ENCODE measurements at places on chromosomes 2 and 18.

- DNase-seq, result no peak
Observed at GRCh38 chr2:137507237-137507636, 457.0 kb upstream of the HNMT start.

DNA sequence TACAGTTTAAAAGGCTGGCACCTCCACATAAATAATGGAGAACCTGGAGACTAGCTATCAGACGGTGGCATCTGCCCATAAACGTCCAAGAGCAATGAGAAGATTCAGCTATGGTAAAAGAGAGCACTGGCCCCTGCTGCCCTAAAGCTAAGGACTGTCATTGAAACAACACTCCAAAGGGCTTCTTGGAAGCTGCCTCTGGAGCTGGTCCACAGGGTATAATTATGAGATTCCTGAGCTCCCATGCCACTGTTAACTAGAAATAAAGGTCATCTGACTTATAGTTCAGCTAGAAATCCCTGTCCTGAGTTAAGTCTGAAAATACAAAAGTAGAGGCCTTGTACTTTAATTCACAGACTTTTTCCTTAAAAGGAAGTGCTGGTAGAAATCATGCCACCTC lies 39.9 kb upstream of the RBMS1 start:
- no peak for DNase-seq

- no peak for DNase-seq
Observed at GRCh38 chr2:201977651-201978050, 56.0 kb upstream of the FZD7 start.

- DNase-seq, result no peak
Observed at GRCh38 chr18:79424008-79424565, 28.4 kb downstream of the NFATC1 start.

- no peak for DNase-seq
Observed at GRCh38 chr2:189791338-189792042, 7.2 kb downstream of the PMS1 start.

DNA sequence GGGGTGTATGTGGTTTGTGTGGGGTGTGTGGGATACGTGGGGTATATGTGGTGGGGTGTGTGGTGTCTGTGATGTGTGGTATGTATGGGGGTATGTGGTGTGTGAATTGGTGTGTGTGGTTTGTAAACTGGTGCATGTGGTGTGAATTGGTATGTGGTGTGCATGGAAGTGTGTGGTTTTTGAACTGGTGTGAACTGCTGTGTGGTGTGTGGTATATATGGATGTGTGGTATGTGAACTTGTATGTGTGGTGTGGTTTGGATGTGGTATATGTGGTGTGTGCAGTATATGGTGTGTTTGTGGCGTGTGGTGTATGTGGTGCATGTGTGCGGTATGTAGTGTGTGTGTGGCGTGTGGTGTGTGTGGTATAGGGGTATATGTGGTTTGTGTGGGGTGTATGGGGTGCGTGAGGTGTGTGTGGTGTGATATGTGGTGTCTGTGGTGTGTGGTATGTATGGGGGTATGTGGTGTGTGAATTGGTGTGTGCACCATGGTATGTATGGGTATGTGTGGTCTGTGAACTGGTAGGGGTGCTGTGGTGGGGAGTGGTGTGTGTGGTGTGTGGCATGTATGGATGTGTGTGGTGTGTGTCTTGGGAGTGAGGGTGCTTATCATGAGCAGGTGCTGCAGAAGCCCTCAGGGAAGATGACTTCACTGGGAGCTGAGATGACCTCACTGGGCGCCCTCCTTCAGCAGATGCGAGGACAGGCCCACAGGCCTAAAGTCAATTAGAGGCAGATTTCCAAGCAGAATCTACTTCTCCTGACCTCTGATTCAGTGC lies 209.6 kb upstream of the TNP1 start:
- no peak for DNase-seq

DNA sequence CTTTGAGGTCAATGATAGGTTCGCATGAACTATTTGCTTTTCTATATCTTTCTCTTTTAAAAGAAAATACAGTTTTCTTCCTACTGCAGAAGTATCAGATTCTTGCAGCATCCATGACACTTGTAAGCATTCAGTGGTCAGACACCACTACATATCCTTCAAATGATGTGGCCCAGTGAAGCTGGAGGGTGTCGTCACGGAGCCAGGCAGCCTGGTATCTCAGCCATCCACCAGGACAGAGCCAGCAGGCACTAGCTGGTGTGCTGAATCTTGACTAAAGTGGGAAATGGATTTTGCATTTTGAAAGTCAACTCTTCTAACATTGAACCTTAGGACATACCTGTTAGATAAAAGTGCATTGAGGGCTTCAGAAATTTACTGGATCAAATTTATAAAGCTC lies 5.4 kb downstream of the KLHL14 start:
- no peak for DNase-seq

- no peak for DNase-seq
Observed at GRCh38 chr2:237597196-237598145, 6.9 kb upstream of the RAB17 start.

DNA sequence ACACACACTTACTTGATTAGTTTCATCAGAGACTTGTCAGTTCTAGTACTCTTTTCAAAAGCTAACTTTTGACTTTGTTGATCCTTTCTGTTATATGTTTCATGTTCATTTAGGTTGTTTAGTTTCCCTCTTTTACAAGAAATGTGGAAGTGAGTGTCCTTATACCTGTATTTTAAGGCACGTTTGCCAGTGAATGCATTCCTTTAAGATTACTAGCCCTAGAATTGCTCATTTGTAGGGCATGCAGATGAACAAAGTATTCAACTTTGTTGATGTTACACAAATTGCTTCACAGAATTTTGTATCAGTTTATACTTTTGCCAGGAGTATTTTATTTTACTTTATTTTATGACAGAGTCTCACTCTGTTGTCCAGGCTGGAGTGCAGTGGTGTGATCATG lies 6.3 kb downstream of the IL1RL2 start:
- no peak for DNase-seq

- DNase-seq, result no peak
Observed at GRCh38 chr2:139917690-139918384, 1137.6 kb upstream of the NXPH2 start.

GRCh38 chr2:130869441-130870160 lies 32.9 kb downstream of the ARHGEF4 start:
- no peak for DNase-seq

GRCh38 chr18:63980027-63980426 lies 10.1 kb downstream of the SERPINB8 start:
- no peak for DNase-seq

GRCh38 chr18:12625241-12625640 lies 32.7 kb downstream of the SPIRE1 start:
- no peak for DNase-seq

DNA sequence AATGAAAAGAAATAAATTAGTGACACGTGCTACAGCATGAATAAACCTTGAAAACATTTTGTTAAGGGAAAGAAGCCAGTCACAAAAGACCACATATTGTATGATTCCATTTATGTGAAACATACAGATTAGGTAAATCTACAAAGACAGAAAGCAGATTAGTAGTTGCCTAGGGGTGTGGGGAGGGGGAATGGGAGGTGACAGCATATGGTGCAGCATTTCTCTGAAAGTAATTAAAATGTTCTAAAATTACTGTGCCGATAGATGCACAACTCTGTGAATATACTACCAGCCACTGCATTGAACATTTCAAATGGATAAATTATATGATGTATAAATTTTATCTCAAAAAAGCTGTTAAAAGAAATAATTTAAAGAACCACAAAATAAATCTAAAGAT lies 161.0 kb downstream of the TRIB2 start:
- no peak for DNase-seq

DNA sequence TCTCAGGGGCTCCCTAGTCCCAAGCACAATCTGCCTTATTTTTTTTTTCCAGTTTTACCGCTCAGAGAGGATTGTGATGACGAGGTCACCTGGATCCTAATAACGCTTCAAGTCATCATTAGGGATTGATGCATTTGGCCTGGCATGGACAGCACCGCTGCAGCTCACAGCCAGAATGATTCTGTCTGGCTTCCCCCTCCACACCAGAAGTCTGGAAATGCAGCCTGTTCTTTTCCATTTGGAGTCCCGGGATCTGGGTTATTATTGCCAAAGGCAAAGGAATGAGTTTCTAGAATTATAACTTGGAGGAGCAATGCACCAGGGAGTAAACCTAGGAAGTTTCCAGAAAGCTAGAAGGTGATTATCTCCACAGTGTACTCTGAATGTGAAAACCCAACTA lies 81.1 kb upstream of the TAF1B start:
- no peak for DNase-seq

GRCh38 chr2:28628506-28628905 lies 123.1 kb upstream of the PPP1CB start:
- no peak for DNase-seq

DNA sequence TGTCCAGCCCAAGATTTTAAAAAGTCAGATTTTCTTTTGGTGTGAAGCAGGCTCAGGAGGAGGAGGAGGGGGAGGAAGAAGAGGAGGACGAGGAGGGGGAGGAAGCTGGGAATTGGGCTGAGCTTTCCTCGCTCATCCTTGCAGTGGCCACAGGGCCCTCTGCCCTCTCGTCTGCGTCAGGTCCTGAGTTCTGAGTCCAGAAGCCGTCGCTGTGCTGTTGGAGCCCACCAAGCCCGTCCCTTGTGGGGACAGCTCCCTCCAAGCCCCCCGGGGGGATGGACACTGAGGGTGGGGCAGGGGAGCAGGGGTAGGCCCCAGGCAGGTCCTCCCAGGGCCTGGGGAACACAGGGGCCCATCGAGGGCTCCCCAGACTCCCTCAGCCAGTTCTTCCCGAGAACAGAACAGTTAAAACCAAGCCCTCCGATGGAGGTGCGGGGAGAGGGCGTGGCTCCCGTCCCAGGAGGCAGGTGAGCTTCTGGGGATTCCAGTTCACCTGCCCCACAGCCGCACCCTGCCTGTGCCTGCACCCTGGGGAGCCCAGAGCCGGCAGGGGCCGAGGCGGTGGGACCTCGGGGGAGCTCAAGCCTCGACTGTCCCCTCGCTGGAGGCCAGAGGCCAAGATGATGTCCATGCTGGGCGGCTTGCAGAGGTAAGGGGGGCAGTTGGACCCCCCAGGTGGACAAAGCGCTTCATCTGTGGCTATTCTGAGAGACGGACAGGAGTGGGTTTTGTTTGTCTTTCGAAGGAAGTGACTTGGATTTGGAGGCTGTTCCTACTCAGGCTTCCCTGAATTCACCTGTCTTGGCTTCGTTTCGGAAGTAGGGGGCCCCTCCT lies at the start of gene GAL3ST2:
TSS of gene GAL3ST2 (plus strand) at position 487 of the 834 bp plus-strand sequence. CDS start at position 621, 134 bp downstream.
- no peak for DNase-seq

DNA sequence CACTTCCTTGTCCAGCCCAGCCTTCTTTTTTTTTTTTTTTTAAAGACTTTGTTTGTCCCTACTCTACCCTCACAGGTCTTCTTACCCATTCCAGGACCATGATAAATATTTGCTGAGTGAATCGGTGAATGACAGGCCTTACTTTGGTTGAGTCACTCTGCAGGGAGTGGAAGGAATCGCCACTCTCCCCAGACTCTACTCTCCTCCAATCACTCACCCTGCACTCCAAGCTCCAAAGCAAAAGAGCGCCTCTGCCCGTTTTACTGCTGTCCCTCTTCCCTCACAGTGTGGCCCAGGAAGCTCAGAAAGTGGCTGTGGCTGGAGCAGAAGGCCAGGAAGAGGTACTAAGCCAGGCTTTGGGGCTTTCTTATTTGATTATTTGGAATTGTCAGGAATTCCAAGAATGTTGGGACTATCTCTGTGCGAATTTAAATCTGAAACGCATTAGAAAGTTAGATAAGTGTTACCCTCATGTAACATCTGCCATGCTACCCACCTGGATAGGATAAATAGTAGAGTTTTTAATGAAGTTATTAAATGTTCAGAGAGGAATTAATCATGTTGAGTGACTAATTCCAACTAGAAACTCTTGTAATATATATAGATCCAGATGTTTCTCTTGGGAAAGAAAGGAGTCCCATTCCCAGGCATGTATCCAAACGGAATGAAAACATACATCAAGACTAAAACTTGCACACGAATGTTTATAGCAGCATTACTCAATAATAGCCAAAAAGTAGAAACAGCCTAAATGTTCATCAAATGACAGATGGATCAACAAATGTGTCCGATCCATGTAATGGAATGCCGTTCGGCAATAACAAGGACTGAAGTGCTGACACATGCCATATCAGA lies 43.0 kb upstream of the CHMP1B start:
- peak; percentile 38 for DNase-seq

DNA sequence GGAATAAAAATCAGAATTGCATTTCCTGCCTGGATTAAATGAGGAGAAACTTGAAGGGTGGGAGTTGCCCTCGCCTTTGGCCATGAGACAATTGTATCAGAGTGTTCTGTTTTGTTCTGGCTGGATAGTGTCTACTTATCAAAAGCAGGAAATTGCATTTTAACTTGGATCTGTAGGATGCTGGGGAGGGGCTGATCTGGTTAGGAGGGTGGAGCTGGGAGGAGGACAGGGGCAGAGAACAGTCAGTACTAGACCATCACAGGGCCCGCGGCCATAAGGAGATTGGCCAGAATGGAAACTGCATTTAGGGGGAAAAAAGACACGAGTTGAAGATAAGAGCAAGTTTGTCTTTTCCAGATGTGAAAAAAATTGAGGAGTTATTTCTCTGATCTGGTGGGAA lies 199.1 kb upstream of the POU3F3 start:
- no peak for DNase-seq

- no peak for DNase-seq
Observed at GRCh38 chr2:144935191-144935590, 415.3 kb upstream of the ZEB2 start.

DNA sequence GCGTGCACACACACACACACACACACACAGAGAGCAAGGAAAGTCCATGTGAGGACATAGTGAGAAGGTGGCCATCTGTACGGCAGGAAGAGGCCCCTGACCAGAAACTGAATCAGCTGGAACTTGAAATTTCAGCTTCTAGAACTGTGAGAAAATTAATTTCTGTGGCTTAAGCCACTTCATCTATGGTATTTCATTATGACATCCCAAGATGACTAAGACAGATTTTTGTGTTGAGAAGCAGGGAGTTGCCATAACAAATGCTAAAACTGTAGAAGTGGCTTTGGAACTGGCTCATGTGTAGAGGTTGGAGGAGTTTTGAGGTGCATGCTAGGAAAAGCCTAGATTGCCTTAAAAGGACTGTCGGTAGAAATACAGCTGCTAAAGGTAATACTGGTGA lies 63.4 kb upstream of the ZBTB7C start:
- DNase-seq, result no peak

DNA sequence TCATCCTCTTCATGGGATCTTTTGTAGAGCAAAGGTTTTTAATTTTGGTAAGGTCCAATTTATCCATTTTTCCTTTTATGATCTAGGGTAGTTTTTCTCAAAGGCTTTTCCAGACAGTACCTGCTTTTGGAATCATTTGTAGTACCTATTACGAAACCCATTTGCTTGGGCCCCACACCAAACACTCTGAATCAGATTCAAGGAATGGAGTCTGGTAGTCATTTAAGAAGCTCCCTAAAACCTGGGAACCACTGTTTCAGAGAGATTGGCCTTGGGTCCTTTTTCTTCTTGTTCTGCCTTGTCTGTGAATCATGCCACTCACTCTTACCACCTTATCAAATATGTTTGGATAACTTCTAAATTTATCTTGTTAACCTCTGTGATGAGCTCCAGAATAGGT lies 40.3 kb downstream of the OSBPL6 start:
- DNase-seq, result no peak

DNA sequence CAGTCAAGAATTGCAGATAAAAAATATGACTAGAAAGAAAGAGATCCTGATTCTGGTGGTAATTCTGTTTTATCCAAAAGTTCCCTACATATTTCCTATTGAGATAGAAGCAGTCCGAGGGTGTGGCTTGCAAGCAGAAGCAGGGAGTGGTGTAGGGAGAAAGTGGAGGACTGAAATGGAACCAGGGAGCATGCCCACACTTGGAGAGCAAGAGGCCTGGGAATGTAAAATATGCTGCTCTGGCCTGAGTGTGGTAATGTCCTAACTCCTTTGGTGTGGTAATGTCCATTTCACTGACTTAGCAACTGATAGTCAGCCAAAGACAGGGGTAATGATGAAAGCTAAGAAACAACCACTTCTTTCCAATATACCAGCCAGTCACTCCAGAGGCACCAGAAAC lies 30.1 kb upstream of the FMNL2 start:
- no peak for DNase-seq
